Kidney tubule cell (primary cell): ENCODE measurements at places on chromosomes 2 and 18.

- no peak for DNase-seq
Measured at GRCh38 chr2:178366412-178366811, 84.6 kb downstream of the PRKRA start.

GRCh38 chr2:105417857-105418436 is 19.1 kb upstream of the FHL2 start:
- peak; percentile 27 for DNase-seq

GRCh38 chr2:168584911-168585310 is 128.8 kb downstream of the CERS6 start:
- peak; percentile 35 for DNase-seq

- DNase-seq, result peak; percentile 71
Measured at GRCh38 chr18:26656944-26657536, 108.7 kb upstream of the KCTD1 start.

DNA sequence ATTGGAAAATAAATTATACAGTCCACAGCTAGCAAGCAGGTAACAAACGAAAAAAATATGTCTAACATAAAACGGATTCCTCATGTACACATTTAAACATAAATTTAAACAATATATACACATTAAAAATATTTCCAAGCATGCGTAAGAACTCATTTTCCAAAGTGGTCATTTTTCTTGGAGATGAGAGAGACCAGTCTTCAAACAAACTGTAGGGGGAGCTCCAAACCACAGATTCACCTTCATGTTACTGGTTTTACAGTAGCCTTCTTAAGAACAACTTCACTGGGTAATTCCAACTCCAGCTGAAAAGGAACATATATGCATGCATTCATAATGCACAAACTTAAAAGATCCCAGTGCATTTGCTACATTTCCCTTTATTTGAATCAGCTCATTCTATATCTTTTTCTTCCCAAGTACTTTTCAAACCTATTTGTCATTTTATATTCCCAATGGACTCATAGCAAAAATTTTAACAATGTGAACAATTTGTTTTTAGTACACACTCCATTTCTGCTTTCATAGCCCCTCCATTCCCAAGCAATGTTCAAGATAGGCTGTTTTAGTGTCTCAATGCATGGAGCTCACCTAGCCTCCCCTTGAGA is 4.7 kb upstream of the STAMBP start:
- peak; percentile 78 for DNase-seq

DNA sequence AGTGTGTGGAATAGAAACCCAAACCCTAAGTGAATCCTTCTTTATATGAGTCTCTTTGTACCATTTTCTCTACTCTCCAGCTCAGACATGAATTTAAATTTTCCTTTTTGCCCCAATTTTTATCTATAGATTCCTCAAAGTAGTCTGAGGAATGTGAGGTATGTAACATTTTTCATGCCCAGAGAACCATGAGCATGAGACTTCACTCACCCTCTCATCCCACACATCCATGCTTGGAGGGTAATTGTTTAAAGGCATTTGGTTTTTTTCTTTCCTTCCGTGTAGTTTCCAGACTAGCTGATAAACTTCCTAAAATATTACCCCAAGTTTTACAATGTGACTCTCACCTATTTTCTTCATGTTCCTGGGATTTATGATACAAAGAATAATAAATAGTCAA is 2056.8 kb upstream of the CELF4 start:
- DNase-seq, result peak; percentile 18

- DNase-seq, result peak; percentile 42
Measured at GRCh38 chr2:201234663-201235135, 25.6 kb upstream of the CASP8 start.

GRCh38 chr2:65159906-65160305 is 30.0 kb upstream of the RAB1A start:
- no peak for DNase-seq

DNA sequence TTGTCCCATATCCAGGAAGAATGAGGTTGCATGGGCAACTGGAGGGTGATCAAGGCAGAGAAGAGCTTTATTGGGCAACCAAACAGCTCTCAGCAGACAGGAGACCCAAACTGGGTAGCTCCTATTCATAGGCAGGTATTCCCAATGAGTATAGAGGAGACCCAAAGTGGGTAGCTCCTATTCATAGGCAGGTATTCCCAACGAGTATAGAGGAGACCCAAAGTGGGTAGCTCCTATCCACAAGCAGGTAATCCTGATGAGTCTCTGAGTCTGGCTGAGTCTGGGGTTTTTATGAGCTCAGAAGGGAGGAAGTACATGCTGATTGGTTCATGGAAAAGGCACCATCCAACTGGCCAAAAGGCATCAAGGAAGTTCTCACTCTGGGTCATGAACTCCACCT is 5.3 kb upstream of the GORASP2 start:
- DNase-seq, result no peak

DNA sequence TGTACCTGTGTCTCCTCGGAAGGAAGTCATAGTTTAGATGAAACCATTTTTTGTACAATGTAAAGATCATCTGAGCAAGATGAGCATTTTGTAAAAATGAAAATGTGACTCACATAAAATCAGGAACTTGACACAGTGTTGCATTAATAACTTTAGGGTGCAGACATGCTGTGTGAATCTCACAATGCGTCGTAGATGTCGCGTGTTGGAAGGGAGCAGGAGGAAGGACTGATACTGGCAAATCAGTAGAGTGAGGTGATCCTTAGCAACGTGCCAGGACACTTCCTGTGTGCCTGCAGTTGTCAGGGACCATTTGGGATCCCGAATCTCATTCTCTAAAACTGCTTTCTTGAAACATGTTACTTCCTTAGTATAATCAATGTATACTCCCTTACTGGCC is 103.1 kb downstream of the SH3BP4 start:
- no peak for DNase-seq

DNA sequence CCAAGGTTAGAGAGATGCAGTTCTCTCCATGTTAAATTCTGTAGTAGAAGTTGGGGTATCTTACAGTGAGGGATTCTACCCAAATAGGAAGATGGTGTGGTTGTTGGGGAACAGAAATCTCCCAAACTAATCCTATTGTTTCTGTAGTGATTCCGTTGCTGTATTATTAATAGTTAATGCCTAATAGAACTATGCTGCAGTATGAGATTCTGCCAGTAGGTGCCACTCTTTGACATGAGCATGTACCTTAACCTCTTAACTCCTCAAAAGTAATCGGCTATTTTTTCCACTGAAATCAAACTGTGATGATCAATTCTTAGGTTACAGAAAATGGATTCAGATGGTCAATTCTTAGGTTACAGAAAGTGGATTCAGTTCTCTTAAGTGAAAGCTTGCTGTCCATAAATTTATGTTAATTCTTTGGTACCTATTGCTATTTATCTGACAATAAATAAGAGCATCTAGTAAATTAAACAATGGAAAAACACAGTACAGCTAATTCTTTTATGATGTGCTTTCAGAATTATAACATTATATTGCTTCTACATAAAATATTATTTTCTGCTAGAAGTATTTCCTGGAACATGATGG is 97.9 kb upstream of the DLX2 start:
- DNase-seq, result peak; percentile 43

GRCh38 chr2:73939419-73939818 is 12.7 kb downstream of the DGUOK start:
- DNase-seq, result peak; percentile 43

DNA sequence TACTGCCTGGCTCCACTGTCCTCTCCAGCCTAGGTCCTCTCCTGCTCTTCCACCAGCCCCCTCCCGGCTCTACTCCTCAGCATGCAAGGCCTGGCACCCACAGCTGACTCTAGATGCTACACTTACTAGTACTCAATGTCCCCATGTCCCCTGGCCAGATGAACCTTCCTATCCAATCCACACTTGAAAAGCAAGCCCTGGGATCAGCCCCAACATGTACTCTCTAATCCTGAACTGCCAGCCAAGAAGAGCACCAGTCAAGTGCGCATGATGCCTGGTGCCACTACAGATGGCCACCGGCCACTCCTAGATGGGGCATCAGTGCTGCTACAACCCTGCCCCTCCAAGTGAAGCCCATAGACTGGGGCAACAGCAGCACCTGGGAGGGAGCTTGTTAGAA is 168.2 kb downstream of the STK39 start:
- DNase-seq, result no peak

DNA sequence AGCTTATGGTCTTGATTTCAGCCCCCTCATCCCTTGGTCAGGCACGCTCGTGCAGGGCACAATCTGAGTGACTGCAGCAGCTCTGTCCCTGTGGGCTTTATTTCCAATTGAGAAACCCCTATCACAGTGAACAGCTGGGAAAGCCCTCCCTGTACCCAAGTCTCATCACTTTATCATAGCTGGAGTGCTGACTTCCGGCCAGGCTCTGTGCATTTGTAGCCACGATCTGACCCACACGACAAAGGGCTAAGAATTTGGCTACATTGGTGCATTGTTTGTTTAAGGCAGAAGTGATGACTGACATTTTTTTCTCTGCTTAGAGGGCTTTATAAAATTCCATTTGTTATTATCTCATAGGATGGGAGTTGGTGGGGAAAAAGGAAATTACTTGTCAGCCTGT is 184.4 kb downstream of the KCNS3 start:
- DNase-seq, result no peak

GRCh38 chr2:217685255-217685605 is 317.6 kb downstream of the TNS1 start:
- peak; percentile 69 for DNase-seq
